CD4-positive, alpha-beta memory T cell (primary cell): ENCODE measurements at places on chromosomes 4 and X.
A peak's percentile ranks its signal among the peaks of the same experiment; 100 is the strongest.

DNA sequence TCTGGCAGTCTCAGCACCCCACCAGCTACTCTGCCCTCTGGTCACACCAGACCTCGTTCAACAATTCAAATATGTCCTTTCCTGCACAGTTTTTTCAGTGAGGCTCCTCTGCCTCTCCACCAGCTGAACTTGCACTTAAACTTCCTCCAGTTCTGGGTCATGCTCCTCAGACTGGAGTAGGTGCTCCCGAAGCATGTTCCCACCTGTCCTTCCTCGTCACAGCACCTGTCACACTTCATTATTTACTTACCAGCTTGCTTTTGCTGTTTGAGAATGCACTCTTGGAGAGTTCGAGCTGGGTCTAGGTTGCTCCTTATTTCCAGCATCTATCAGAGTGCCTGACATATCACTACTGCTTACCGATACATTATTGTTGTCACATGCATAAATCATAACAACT is 144.8 kb upstream of the TTC29 start:
- no peak for DNase-seq

GRCh38 chrX:154819771-154820341 is 14.6 kb upstream of the MPP1 start:
- no peak for DNase-seq

DNA sequence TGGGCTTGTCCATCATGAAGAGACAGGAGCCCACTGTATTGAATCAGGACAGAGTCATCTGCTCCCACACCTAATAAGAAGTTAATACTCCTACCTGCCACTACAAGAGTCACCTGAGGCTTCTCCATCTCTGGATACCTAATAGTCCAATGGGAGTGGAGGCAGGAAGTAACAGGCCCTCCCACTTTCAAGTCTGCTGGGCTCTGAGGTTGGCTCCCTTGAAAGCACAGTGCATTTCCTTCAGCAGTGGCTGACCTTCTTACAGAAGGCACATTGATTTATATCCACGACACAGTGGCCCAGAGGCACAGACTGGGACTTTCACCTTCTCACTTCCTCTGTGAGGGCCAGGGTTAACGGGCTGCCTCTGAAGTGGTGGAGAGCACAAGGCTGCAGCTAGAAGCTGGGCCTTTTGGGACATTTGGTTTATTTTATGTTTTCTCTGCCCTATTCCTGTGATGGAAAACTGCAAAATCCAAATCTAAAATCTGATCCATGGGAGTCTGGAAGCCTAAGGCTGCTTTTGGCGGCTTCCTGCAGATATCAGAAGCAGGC is 38.1 kb downstream of the FRG2 start:
- no peak for DNase-seq

GRCh38 chr4:48046059-48046458 is 29.5 kb downstream of the NIPAL1 start:
- DNase-seq, result no peak

DNA sequence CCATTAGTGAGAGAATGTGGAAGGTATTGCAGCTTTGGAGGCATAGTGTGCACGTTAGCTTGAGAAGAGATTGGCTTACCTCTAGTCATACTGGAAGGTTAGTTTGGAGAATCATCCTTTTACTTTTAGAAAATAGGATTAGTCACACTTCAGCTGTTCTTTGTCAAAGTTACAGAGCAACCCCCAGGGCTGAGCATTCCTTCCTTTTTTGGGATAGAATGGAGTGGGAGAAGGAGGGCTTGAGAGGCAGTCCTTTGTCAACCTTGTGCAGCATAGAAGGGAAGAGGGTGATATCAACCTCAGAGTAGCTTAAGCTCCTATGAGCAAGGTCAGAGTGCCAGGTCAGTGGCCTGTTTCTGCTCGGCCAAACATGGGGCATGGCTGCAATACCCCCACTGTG is 8.6 kb upstream of the MBNL3 start:
- DNase-seq, result no peak

- no peak for DNase-seq
Observed at GRCh38 chr4:110449947-110450346, 26.0 kb upstream of the ENPEP start.

DNA sequence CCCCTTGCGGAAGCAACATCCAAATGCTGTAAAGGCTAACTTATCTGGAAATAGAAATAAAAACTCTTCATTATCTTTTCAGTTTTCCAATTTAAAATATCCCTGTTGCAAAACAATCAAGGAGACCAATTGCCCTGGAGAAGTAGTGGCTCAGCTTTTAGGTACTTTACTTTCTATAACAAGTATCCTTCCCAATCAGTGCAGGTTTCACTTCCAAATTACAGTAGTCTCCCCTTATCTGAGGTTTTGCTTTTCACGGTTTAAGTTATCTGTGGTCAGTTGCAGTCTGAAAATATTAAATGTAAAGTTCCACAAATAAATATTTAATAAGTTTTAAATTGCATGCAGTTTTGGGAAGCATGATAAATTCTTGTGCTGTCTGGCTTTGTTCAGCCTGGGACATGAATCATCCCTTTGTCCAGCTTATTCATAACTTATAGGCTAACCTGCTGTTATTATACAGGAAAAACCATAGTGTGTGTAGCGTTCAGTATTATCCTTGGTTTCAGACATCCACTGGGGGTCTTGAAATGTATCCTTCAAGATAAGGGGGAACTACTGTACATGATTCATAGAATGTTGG is 973.1 kb upstream of the GRID2 start:
- DNase-seq, result no peak

GRCh38 chr4:118676128-118676527 is 9.1 kb upstream of the METTL14 start:
- DNase-seq, result no peak

DNA sequence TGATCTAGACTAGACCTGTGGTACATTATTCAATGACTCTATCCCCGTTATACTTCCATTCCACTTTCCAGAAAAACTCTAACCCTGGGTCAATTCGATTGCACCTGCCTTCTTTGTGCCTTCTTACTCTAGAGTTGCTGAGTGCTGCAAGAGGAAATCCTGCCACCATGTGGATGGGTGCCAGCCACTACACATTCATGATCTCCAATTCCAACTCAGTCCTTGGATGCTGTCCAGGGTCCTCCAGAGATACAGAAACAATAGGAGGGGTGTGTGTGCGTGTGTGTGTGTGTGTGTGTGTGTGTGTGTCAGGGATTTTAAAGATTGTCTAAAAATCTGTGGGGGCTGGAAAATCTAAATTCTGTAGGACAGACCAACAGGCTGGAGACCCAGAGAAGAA is 42.9 kb upstream of the INTS6L start:
- peak; percentile 50 for DNase-seq

DNA sequence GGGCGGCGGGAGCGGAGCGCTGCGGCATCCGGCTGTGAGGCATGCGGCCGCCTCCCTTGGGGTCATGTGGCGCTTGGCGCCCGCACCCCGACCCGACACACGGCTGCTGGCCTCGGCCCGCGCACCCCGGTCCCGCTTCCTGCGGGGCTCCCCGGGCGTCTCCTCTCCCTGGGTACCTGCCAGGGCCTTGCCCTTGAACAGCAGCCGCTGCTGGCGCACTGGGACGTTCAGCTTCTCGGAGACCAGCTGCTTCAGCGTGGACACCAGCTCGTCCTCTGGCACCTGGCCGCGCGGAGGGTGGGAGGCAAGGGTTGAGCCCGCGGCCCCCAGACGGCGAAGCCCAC is 391 bp downstream of the UBL4A start:
- DNase-seq, result peak; percentile 35

DNA sequence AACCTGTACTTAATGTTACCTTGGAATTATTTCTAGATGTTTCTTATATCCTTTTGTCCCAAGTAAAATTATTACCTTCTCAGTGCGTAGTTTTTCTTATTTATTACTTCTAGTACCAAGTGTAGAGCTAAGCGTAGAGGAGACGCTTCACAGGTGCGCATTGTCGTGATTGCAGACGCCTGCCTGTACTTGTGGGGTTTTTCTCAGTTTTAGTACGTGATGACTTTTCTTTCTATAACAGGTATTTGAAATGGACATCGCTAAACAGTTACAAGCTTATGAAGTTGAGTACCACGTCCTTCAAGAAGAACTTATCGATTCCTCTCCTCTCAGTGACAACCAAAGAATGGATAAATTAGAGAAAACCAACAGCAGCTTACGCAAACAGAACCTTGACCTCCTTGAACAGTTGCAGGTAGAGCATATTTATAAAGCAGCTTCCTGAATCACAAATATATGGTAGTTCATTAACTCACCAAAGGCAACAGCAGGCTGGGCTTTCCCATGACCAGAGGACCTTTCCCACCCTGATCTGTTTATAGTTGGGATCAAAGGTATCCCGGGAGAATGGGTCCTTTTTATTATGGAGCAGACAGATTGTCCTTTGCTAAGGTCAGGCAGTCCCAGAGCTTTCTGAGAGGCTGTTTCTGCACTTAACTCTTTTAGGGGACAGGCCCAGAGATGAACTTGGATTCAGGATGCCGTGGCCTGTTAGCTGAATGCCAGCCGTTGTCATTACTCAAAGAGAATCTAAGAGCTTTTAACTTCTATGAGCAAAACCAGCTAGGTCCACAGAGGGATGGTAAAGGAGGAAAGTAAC is 172.9 kb downstream of the PTTG2 start:
- DNase-seq, result no peak

DNA sequence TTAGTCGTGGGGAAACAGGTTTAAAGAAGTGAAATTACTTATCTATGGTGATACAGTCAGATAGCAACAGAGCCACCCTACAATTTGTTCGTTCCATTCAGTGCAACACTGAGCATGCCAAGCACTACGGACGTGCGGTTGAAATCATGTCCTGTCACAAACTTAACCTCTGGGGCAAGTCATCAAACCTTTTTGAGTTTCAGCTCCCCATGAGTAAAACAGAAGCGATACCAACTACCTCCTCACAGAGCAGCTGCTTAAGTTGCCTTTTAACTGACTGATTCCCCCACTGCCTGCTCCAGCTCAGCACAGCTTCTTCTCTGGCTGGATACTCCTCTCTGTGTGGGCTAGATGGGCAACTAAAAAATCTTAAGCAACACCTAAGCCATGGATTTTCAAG is 36.0 kb downstream of the LHFPL1 start:
- DNase-seq, result no peak

DNA sequence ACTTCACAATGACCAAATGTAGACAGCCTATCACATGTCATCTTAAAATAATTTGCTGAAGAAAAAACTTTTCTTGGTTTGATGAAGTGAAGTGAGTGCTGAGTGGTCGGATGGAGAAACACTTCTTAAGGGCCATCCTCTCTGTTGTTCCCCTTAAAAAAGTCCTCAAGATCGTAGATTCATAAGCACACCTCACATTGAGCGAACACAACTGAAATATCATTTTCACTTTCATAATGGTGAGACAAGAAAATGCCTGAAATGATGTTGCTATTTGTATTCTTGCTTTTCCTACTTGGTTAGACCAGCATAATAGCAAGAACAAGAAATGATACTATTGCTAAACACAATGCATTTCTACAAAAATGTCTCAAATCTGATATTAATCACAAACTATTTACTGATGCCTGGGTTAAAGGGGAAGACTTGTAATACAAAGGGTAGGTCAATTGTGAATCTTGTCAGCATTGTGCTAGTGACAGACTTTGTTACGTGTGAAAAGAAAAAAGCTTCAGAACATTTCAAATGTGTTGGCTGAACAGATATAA is 305.6 kb upstream of the NR3C2 start:
- DNase-seq, result no peak

DNA sequence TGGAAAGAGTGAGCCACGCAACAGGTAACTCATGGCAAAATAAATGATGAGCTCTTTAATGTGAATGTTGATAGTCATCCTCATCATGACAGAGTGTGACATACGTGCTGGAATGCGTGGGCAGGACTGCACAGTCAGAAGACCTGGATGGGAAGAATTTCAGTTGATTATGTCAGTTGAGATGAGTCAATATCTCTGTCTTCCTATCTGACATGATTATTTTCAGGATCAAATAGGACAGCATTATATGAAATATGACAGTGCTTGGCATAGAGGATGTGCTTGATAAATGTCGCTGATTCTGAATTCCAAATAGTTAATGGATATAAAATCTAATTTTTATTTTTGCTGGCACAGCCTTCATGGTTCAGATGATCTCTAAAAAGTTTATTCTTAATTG is 95.1 kb downstream of the IL15 start:
- DNase-seq, result no peak

DNA sequence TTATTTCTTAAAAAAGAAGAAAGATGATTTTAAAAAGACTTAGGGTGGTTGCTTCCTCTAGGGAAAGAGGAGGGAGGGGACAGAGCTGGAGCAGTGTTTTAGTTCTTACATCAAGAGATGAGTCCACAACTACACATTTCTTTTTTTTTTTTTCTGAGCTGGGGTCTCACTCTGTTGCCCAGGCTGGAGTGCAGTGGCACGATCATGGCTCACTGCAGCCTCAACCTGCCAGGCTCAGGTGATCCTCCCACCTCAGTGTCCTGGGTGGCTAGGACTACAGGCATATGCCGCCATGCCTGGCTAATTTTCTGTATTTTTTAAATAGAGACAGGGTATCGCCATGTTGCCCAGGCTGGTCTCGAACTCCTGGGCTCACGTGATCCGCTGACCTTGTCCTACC is 17.2 kb downstream of the SH3KBP1 start:
- DNase-seq, result no peak

DNA sequence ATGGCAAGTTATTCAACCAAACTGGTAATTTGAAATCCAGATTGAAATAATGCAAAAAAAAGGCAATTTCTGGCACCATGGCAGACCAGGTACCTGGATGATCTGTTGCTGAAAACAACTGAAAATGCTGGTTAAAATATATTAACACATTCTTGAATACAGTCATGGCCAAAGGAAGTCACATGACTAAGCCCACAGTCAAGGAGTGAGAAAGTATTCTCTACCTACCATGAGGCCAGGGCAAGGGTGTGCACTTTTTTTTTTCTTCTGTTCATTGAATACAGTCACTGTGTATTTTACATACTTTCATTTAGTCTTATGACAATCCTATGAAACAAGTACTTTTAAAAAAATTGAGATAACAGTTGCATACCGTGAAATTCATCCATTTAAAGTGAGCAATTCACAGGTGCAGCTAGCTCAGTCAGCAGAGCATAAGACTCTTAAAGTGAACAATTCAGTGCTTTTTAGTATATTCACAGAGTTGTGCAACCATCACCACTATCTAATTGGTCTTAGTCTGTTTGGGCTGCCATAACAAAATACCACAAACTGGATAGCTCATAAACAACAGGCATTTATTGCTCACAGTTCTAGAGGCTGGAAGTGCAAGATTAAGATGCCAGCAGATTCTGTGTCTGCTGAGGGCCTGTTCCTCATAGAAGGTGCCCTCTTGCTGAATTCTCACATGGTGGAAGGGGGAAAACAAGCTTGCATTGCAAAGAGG is 4.8 kb upstream of the MPP1 start:
- no peak for DNase-seq

DNA sequence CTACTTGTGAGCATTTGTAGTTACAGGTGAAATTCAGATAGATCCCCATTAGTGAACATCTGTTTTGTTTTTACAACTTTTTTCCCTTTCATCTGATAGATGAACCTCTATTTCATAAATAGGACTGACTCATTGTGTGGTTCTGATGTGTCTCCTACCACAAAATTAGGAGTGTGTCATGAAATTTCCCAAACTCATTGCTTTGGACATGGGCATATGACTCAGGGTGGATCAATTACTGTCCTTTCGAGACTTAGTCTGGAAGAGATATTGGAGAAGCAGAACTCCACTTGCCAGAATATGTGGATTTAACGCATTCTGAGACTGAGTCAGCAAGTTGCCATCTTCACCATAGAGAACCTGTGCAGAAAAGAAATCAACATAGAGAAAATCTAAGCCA is 53.5 kb upstream of the PCDH10 start:
- no peak for DNase-seq
